ENCODE measurements at places on chromosomes 6 and 20.
A peak's percentile ranks its signal among the peaks of the same experiment; 100 is the strongest.

DNA sequence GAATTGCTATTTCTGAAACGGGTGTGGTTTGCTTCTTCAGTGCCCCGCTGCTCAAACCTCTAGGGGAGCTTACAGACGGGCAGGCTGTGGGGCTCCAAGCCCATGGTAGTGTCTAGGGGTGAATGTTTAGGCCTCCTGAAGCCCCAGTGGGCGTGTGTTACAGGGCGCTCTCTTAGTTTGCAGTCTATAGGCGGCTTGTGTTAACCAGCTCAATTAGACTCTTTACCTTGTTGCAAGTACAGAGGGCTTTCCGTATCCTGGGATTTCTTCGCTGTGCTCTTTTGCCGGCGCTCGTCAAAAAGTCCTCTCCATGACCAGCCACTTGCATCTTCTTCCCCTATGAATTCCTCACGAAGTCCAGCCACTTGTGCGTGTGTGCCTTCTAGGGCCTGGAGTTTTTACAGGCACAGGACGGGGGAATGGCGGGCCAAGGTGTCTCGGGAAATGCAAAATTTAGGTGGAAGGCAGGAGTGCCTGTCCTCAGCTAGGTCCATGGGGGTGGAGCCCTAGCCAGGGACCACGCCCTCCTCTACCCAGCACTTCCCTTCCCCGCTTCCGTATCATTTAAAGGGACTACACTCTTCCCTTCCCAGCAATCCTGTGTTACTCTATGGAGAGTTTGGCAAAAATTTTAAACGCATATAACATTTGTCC, 94.5 kb downstream of the HTR1B start:
- peak; percentile 23 for DNase-seq

DNA sequence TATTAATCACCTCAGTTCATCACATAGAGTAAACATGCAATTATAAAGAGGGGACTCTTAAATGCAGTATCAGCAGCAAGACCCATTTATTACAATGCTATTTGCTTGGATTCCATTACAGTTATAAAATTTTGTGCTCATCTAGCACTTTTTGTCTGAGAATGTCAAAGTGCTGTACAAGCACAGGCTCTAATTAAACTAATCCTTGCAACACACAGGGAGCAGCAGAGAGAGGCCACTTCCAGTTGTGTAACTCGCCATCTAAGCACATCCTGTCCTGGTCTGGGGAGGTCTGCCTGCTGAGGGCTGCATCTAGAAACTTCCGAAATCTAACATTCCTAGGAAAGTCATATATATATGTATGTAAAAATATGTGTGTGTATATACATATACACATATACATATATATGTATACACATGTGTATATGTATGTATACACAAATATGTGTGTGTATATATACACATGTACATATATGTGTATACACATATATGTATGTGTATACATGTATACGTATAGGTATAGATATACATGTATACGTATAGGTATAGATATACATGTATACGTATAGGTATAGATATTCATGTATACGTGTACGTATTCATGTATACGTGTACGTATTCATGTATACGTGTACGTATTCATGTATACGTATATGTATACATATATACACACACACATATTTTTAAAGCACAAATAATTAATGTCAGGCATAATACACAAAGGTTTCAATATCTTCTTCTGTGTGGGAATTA, 136.4 kb upstream of the JARID2 start:
- no peak for DNase-seq

- DNase-seq, result no peak
These were observed 493.5 kb upstream of the FLRT3 start for GRCh38 chr20:14830899-14831298.

DNA sequence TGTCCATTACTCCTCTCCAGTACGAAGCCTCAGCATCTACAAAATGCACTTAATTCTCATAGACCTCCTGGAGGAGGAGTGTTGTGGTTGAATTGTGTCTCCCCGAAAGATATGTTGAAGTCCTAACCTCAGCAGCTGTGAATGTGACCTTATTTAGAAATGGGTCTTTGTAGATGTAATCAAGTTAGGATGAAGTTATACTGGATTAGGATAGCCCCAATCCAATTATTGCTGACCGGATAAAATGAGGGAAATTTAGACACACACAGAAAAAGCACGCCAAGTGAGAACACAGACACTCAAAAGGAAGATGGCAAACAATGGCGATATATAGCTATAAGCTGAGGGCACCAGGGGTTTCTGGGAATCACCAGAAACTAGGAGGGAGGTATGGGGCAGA, 64.2 kb upstream of the FAM184A start:
- DNase-seq, result no peak

GRCh38 chr6:42200035-42200434, 5.3 kb upstream of the GUCA1B start:
- DNase-seq, result no peak

DNA sequence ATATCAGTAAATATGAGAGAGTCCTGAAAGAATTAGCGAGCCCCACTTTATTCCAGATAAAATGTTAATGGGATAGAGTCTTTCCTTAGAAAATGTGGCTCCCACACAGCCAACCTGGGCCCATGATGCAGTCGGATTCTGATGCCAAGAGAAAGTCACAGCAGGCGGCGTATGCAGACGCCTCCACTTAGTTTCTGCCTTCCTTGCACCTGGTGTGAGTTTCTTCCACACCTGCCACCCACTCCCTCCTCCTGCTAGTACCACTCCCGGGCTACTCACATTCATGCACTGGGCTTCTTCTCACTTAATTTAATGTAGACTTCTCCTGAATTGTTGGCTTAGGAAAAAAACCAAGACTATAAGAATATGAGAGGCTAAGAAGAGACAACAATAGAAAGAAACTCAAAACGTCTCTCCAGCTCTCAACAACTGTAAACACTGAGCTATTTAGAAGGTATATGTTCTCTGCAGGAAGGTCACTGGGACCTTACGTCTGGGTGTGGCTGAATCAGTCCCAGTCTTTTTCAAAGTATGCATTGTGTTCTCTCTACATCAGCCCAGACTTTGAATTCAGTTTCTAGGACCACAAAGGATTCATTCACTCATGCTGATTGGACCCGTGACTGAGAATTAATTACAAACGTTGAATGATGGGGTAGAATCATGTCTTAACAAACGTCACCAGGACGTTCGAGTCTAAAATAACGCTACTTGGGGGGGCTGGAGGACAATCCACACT, 70.4 kb downstream of the GCNT2 start:
- no peak for DNase-seq

DNA sequence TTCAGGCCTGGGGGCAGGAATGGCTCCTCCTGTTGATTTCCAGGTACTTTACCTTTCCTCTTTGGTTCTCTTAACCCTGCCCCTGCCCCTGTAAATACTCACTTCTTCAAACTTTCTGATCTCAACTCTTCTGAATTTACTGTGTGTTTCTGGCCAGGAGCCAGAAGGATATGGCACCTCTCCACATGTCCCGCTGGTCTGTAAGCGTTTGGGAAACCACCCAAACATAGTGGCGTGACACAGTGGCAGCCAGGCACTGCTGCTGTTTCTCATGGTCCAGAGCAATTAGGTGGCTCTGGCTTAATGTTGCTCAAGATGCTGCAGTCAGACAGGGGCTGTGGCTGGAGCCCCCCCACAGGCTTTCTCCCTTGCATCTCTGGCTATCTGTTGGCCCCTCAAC, 374.5 kb downstream of the RNGTT start:
- DNase-seq, result no peak

DNA sequence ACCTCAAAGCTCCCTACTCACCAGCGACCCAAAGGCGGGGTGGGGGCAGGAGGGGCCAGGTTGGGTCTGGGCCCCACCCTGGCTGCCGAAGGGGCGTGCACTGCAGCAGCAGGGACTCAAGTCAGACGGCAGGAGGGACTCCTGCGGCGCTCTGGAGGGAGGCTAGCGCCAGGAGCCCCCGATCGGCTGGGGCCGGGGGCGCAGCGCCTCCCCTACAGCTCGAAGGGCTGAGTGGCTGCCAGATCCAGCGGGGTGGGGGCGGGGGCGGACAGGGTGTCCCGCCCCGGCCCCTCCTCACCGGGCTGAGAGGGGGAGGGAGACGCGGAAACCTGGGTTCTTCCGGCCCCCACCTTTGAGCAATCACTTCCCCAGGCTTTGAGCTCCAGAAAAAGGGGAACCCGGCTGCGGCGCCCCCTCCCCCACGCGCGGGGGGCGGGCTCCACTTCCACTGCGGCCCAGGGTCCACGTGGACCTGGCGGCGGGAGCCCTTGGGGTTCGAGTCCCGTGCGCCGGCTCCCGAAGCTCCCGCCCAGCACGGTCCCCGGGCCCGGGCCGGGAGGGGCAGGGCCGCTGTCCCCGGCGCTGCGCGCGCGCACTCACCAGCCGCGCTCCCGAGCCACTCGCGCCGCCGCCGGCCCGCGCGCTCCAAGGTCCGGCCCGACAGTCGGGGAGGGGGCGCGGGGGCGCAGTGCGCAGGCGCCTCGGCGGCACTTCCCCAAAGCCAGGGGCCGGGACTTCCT, at the start of gene RGS19:
Gene RGS19 (minus strand): TSS at position 246 of the 740 bp plus-strand sequence. CDS start 2,632 bp downstream, outside the sequence.
- DNase-seq, result peak; percentile 69
